ENCODE measurements at places on chromosomes 12 and 14. TPM values are rescaled to one million over a fixed set of nuclear protein-coding genes. Genes with fewer than 3 reads are reported as not detected.
A peak's percentile ranks its signal among the peaks of the same experiment; 100 is the strongest.

GRCh38 chr12:58138424-58138823 is 197.1 kb downstream of the ATP23 start:
- H3K27ac ChIP-seq, result no peak overlapping the region
- no peak for DNase-seq
- H3K27me3 ChIP-seq, result no peaks in the 10 kb centered on the region
- H3K36me3 ChIP-seq, result no peaks in the 10 kb centered on the region

GRCh38 chr14:26282578-26282977 is 315.3 kb downstream of the NOVA1 start:
- H3K4me3 ChIP-seq, result no peak overlapping the region
- H3K27ac ChIP-seq, result no peak overlapping the region
- H3K27me3 ChIP-seq, result no peaks in the 10 kb centered on the region
- H3K4me1 ChIP-seq, result no peaks in the 10 kb centered on the region
- H3K36me3 ChIP-seq, result no peaks in the 10 kb centered on the region
- DNase-seq, result no peak

- DNase-seq, result peak; percentile 66
- peaks cover 48% of the 10 kb centered on the region for H3K36me3 ChIP-seq
- H3K27ac ChIP-seq, result no peak overlapping the region
Measured at GRCh38 chr12:11884706-11885105, 186.0 kb upstream of the BCL2L14 start.

DNA sequence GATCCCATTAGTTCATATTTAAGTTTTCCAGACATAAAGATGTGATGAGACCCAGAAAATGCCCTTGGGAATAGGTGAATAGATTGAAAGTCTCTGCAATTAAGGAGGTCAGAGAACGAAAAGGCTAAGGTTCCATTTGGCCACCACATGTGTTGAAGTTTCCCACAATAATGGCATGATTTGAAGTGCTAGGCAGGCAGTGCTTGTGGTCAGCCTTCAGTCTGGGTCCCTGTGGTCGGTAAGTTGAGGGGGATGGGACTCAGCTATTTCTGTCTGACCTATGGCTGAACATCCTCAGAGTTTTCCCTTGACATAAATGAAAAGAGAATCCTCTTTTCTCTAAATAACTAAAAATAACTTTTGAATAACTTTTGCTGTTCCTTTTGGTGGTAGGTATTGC is 92.4 kb downstream of the PELI2 start:
- H3K36me3 ChIP-seq, result no peaks in the 10 kb centered on the region
- DNase-seq, result no peak
- H3K4me1 ChIP-seq, result no peaks in the 10 kb centered on the region
- H3K4me3 ChIP-seq, result no peak overlapping the region
- H3K27ac ChIP-seq, result no peak overlapping the region

DNA sequence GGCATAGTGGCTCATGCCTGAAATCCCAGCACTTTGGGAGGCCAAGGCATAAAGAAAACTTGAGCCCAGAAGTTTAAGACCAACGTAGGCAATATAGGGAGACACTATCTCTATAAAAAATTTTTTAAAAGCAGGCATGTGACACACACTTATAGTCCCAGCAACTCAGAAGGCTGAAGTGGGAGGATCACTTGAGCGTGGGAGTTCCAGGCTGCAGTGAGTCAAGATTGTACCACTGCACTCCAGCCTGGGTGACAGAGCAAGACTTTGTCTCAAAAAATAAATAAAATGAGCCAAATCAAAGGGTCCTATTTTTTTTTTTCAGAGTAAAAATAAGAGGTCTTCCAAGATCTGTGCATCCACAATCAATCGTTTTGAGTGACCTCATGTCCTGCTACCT is 237.6 kb downstream of the SLC16A7 start:
- no peak overlapping the region for H3K4me3 ChIP-seq
- H3K4me1 ChIP-seq, result no peaks in the 10 kb centered on the region
- H3K36me3 ChIP-seq, result no peaks in the 10 kb centered on the region
- no peaks in the 10 kb centered on the region for H3K27me3 ChIP-seq
- DNase-seq, result no peak
- no peak overlapping the region for H3K27ac ChIP-seq

- no peaks in the 10 kb centered on the region for H3K4me1 ChIP-seq
- no peak for DNase-seq
- H3K36me3 ChIP-seq, result no peaks in the 10 kb centered on the region
- no peak overlapping the region for H3K27ac ChIP-seq
Measured at GRCh38 chr12:131116468-131117117, 162.9 kb downstream of the ADGRD1 start.

DNA sequence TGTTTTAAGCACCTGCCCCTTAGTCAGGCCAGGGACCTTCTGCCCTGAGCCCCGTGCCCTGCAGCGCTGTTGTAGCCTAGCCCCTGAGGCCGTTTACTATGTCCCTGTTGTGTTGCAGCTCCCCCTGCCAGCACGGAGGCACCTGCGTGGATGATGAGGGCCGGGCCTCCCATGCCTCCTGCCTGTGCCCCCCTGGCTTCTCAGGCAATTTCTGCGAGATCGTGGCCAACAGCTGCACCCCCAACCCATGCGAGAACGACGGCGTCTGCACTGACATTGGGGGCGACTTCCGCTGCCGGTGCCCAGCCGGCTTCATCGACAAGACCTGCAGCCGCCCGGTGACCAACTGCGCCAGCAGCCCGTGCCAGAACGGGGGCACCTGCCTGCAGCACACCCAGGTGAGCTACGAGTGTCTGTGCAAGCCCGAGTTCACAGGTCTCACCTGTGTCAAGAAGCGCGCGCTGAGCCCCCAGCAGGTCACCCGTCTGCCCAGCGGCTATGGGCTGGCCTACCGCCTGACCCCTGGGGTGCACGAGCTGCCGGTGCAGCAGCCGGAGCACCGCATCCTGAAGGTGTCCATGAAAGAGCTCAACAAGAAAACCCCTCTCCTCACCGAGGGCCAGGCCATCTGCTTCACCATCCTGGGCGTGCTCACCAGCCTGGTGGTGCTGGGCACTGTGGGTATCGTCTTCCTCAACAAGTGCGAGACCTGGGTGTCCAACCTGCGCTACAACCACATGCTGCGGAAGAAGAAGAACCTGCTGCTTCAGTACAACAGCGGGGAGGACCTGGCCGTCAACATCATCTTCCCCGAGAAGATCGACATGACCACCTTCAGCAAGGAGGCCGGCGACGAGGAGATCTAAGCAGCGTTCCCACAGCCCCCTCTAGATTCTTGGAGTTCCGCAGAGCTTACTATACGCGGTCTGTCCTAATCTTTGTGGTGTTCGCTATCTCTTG is 7.6 kb downstream of the DLK1 start:
- no peak overlapping the region for H3K27ac ChIP-seq
- H3K27me3 ChIP-seq, result no peaks in the 10 kb centered on the region
- H3K4me3 ChIP-seq, result no peak overlapping the region

- H3K4me3 ChIP-seq, result no peak overlapping the region
- no peak for DNase-seq
- no peak overlapping the region for H3K27ac ChIP-seq
- no peaks in the 10 kb centered on the region for H3K36me3 ChIP-seq
- no peaks in the 10 kb centered on the region for H3K27me3 ChIP-seq
Measured at GRCh38 chr14:88179716-88180115, 143.4 kb downstream of the KCNK10 start.

Gene GTF2A1
- 12.8 TPM for total RNA-seq

Gene VCPKMT
- total RNA-seq, result 30.4 TPM

Measured in CD4-positive, alpha-beta T cell (primary cell).